ENCODE measurements at places on chromosomes 7 and 10. TPM values are rescaled to one million over a fixed set of nuclear protein-coding genes. Genes with fewer than 3 reads are reported as not detected.

ARHGEF35 gene
- 12.7 TPM for total RNA-seq

SSBP1 gene
- total RNA-seq, result 242 TPM

HOGA1 gene
- 0.36 TPM for total RNA-seq

HELLS gene
- 108 TPM for total RNA-seq

HOXA2 gene
- 6.6 TPM for total RNA-seq

SLC29A3 gene
- 4.4 TPM for total RNA-seq

PSD gene
- total RNA-seq, result 0.18 TPM

DNA sequence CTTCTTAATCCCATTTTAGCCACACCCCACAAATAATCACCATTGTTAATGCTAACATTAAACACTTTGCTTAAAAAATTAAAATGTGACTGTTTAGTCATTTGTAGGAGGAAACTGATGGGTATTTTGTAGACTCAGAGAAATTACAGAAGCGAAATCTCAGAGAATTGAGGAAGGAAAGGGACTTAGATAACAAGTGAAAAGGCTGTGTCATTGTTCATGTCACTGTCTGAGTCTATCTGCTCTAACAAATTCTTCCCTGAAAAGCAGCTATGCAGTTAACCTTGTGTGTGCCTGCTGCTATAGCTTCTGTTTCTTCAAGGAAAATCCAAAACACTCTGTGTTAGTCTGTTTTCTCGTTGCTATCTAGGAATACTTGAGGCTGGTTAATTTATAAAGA, 40.9 kb upstream of the PLXDC2 start:
- DNase-seq, result no peak

DNA sequence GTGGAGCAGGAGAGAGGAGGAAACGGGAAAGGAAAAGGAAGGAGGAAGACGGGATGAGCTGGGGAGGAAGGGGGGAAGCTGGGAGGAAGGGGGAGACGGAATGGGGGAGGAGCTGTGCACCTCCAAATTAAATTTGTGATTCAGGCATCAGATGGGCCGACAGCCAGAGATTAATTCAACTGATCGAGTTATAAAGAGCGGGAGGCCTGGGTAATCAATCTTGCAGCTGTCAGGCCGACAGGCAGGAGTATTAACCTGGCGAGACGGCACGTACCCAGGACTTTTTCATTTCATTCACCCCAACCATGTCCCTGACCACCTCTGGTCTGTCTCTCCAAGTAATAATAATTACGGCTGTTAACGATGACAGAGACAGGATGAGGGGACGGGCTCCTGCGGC, 26.2 kb downstream of the KAZALD1 start:
- DNase-seq, result no peak

- DNase-seq, result peak; percentile 79
Observed at GRCh38 chr10:33335801-33336581, 1.5 kb upstream of the NRP1 start.

GRCh38 chr7:13897819-13898218, 91.6 kb downstream of the ETV1 start:
- DNase-seq, result no peak

DNA sequence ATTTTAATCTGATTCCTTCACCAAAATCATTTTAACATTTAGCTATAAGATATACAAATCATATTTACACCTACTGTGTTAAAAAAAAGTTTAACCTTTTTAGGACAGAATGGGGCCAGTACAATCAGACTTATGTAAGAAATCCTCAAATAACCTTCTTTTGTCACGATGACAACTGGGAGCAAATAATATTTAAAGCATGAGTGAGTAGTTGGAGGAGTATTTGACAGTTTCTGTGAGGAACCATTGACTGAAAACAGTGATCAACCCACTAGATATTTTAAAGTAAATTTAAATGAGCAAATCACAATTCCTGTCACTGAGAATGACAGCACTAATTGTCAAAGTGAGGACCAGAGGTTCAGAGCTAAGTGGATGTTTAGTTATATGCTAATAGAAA, 289.1 kb downstream of the CNTNAP2 start:
- DNase-seq, result no peak

DNA sequence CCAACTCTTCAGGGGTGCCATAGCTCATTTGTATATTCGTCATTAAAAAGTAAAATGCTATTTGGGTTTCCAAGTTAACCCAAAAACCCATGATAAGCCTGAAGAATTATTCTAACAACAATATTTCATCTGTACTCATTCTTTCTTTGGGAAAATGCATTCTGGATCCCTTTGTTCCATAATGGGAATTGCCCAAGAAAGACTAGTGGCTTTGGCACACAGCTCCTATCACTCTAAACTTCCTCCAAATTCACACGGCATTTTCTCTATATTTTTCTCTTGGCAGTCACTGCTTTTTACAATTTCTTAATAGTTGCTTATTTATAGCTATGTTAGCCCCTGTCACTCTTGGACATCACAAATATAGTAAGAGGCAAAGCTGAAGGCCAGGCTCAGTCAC, 29.1 kb downstream of the CHCHD3 start:
- no peak for DNase-seq

DNA sequence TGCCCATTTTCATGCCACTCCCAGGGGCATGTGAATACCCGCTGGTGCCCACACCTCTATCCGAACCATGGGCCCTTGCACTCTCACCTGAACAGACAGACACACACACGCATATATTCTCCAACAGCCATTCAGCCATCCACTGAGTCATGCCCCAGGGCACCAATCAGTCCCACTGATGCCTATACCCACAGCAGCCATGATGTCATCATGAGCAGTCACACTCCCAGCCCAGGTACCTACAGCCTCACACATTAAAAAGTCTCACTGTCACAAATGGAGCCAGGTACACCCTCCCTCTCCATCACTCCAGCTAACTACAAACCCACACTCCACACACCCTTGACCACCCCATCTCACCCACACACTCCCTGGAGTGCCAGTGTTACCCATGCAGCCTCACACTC, 12.2 kb downstream of the VSIR start:
- DNase-seq, result no peak

DNA sequence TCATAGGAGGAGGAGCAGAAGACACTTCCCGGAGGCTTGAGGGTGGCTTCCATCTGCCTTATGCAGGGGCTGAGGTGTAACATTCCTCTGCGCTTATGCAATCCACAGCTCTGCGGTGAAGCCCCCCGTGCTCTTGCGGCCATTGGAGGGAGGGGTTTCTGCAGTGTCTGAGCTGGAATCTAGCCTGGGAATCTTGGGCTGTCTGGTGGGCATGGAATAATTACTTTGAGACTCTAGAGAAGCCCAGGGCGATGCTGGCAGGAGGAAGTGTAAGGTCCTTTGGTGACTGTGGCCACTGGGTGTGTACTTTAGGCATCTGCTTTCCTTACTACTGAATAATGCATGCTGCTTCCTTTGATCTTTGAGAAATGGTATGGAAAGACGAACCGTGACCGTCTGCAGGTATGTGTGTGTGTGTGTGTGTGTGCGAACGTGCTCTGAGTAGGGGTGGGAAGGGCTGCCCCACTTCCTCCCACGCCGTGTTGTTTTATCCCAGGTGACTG, 181.0 kb downstream of the PRPF18 start:
- no peak for DNase-seq

DNA sequence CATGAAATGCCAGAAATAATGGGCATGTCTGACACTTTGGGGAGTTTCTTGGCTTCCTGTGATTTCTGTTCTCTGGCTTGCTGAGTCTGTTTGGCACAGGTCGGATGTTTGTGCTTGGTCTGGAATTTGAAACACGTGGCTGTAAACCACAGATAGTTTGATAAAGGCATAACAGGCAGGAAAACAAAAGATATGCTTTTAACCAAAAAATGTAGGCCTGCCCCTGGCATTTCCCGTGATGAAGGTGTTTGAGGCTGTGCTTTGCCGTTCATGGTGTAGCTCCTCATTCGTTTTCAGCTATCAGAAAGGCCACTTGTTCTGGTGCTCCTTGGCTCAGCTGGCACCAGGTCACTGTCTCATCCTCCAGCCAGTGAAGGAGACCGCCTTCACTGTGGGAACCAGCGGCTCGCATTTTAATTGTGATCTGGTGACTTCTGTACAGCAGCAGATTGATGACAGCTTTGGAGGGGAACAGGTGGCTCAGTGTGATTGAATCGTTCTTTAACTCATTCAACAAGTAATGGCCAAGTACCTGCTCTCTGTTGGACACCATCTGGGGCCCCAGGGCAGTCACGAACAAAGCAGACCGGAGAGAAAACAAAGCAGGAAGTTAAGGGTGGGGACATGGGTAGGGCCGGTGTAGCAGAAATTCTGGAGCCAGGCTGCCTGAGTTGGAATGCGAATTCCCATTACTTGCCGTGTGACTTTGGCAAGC, 111.5 kb downstream of the CCNY start:
- peak; percentile 76 for DNase-seq

- DNase-seq, result no peak
Observed at GRCh38 chr10:3698312-3698711, 86.7 kb downstream of the KLF6 start.

DNA sequence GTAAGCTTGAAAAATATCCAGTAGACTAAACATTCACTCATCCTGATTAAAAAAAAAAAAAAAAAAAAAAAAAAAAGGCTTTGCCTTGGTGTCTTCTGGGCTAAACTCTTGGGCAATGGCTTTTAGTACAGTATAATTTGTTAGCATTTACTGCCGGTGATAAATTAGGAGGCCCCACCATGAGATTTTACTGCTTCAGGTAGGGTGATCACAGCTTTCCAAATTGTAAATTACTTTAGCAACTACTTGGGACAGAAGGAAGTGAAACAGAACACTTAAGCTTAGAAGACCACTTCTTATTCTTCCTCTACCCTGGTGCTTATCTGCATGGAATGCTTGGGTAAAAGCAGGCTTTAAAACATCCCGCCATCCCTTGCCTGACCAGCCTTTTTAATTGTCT, 152.1 kb downstream of the HIBADH start:
- no peak for DNase-seq

DNA sequence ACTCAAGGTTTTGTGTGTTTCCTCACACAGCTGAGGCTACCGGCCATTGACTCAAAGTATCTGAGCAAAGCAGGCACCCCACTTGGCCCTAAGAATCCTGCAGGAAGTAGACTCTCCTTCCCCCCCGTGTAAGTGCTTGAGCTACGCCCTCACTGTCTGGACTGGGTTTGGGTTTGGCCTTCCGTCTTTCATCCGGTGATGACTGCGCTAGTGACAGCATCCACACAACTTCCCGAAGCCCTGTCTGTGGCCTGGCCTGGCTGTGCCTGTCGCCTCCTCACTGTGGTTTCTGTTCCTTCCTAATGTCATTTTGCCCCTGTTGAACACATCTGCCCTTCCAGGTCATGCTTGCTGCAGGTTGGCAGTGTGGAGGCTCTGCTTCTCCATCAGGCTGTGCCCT, 14.5 kb downstream of the C7orf57 start:
- DNase-seq, result no peak

DNA sequence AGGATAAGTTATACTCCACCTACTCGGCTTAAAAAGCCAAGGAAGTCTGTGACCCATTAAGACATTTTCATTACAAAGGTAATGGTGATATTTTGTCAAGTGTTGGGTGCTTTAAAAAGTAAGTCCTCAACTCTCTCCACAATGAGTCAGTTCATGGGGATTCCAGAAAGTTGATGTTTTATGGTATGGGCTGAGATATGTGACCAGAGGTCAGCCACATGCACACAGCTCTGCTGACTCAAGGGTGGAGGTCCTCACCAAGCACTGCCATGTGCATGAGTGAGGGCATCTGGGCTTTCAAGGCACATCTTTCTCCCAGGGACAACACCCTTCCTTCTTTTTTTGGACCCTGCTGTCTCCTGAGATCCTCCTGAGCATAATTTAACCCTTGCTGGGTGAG, 292.9 kb downstream of the PTEN start:
- DNase-seq, result no peak

GRCh38 chr7:101435461-101436220, 73.0 kb downstream of the COL26A1 start:
- no peak for DNase-seq

DNA sequence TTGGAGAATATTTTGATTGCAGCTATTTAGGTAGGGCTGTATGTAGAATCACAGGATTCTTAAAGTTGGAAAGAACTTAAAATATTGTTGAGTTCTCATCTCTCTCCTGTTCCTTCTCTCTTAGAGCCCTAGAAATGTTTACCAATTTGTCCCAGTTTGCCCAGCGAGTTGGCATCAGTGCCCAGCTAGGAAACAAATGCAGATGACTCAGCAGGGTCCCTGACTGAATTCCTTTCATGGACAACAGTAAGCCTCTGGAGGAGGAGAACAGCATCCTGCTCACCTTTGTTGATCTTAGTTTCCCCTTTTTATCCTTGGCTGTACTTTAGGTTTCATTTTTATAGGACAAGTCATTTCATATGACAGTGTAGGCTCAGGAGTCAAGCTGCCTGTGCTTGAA, 89.3 kb downstream of the SEC23IP start:
- DNase-seq, result no peak

- DNase-seq, result peak; percentile 89
Observed at GRCh38 chr7:93228302-93228701, 2.0 kb upstream of the HEPACAM2 start.

- no peak for DNase-seq
Observed at GRCh38 chr7:32150589-32150988, 80.4 kb upstream of the PDE1C start.

GRCh38 chr7:69873512-69873911, 275.2 kb downstream of the AUTS2 start:
- DNase-seq, result no peak

- DNase-seq, result no peak
Observed at GRCh38 chr10:23439452-23439960, 631 bp downstream of the OTUD1 start.

DNA sequence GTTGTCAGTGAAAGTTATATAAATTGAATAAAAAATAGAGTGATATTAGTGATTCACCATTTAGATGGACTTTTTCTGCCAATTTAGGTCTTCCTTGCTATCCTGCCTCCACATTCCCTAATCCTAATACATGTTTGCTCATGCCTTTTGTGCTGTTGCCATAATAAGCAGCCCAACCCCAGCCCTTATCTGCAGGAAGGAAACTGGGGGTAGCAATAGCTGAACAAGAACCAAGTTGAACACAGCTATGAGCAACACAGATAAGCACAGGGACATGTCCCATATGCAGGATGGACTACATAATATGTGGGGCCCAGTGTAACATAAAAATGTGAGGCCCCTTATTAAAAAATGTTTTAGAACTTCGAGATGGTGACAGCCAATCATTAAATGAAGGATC, 91.2 kb upstream of the AHR start:
- no peak for DNase-seq

- peak; percentile 69 for DNase-seq
Observed at GRCh38 chr7:34759477-34760125, 101.6 kb downstream of the NPSR1 start.

DNA sequence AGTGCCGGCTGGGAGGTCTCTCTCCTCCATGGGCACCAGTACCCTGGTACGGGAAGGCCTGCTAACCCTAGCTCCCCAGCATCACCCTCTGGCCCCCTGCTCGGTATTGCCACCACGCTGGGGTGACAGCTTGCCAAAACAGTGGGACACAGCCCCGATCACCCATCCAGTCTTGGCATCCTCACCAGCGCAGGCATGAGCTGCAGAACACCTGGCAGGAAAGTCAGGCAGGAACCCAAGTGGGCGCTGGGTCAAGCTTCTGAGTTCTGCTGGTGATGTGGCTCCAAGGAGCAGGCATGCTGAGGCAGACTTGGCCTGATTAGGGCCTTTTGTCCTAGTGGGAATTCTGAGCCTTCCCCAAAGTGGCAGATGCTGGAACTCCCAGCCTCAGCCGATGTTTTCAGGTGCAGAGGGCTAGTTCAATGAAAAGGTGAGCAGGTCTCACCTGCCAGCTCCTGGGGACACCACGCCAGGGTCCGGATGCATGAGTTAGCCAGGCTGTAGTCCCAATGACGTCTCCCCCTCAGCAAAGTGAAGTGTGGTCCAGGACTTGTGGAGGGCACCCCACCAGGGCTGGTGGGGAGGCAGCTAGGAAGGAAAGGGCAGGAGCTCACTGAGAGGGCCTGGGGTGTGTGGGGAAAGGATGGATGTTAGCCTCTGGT, 8.5 kb upstream of the ZNF22 start:
- no peak for DNase-seq

GRCh38 chr10:75127471-75127870, 16.0 kb downstream of the SAMD8 start:
- no peak for DNase-seq

Measured in HT-29 (cell line).